ENCODE measurements at places on chromosomes 16 and 17.

DNA sequence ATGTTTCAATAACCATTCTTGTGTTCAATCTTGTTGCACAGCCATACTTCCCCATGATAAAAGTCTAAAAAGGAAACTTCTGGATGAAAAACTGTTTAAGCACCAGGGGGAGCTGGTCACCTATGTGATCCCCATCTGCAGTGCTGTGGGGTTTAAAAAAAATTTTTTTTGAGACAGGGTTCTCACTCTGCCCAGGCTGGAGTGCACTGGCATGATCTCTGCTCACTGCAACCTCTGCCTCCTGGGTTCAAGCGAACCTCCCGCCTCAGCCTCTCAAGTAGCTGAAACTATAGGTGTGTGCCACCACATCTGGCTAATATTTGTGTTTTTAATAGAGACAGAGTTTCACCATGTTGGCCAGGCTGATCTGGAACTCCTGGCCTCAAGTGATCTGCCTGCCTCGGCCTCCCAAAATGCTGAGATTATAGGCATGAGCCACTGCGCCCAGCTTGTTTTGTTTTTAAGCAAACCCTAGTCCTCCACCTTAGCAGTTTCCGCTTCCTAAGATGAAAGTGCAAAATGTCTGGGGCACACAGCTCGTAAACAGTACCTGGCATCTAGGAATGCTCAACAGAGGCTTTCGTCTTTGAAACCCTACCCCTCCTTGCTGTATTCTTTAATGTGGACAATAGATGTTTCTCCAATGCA, 25.4 kb downstream of the DNAJA2 start:
- DNase-seq, result no peak

GRCh38 chr16:80804056-80804525, 307 bp downstream of the CDYL2 start:
- DNase-seq, result no peak

DNA sequence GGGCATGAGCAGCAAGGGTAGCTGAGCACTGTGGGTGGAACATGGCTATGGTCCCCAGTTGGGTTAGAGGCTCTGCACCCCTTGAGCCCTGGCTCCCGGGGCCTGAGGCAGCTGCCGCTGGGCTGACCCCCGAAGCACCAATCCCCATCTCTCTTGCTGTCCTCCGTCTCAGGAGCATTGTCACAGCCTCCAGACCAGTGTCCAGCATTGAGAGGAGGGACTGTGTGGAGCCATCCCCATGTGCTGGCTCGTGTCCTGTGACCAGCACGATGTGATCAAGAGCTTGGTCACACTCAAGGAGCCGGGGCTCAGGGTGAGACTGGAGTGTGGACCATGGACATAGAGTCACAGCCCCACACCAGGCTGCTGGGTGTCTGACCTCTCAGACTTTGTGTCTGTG, 2.9 kb downstream of the SMTNL2 start:
- no peak for DNase-seq

GRCh38 chr17:37779554-37779953, 34.7 kb upstream of the HNF1B start:
- DNase-seq, result peak; percentile 52

- no peak for DNase-seq
Observed at GRCh38 chr17:65514541-65514940, 46.9 kb downstream of the AXIN2 start.

Data from amniotic stem cell (primary cell).